ENCODE measurements at places on chromosomes 1 and 21.

DNA sequence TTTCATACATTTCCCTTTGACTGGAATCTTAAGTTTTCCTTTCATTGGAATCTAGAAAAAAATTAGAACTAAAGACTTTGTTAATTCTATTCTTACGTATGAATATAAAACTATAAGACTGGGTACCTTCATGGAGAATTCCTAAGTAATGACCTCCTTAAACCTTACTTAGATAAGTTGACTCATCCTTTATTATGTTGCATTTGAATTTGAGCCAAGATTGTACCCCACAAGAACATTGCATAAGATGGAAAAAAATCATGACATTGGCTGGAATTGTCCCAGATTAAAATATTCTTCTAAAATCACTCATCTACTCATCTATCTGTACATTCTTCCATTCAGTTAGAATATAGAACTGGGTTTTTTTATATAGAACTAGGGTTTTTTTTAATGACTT is 137.4 kb downstream of the C1orf21 start:
- no peak for DNase-seq

DNA sequence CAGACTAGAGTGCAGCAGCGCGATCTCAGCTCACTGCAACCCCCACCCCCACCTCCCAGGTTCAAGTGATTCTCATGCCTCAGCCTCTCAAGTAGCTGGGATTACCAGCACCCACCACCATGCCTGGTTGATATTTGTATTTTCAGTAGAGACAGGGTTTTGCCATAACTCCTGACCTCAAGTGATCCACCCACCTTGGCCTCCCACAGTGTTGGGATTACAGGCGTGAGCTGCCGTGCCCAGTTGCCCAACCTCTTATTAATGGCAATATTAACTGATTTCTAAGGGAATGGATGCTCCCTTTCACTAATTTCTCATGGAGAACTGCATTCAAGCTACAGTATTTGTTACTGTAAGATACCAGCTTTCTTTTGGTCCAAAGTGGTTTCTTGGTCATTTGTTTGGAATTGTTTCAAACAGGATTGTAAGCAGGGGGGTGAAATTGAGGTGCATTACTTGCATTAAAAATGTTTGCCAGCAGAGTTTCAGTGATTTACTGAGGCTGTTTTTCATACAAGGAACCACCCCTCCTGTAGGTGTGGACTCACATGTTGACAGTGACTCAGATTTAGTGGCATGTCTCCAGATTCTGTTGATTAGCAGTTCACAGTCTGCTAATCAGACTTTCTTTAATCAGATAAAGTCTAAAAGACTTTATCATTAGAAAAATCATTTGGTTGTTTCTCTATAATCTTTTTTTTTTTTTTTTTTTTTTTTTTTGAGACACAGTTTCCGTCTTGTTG is 3.9 kb upstream of the TGFBR3 start:
- no peak for DNase-seq

- DNase-seq: no peak
Measured at GRCh38 chr1:88662723-88663122, 21.4 kb upstream of the PKN2 start.

- DNase-seq: no peak
Measured at GRCh38 chr1:939511-940106, 15.9 kb downstream of the SAMD11 start.

- peak; percentile 25 for DNase-seq
Measured at GRCh38 chr1:6108937-6109614, 63.4 kb downstream of the KCNAB2 start.

GRCh38 chr1:13801232-13801631 is 101.2 kb downstream of the PRDM2 start:
- no peak for DNase-seq

- DNase-seq: no peak
Measured at GRCh38 chr1:35264871-35265270, 3.6 kb upstream of the ZMYM4 start.

DNA sequence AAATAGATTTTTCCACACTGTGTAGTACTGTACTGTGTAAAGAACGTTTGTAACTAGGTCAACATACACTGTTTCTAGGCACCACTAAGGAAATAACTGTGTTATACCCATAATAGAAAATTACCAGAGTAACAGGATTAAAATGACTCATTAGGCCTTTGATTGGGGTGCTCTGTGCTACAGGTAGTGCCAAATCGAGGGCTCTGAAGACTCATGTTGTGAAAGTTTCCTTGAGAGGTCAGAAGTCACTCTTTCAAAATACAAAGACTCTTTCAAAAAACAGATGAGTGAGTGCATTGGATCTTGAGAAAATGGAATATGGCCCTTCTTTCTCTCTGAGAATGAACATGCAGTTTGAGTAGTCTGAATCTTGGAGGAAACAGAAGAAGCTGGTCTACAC is 143.0 kb downstream of the MRPL39 start:
- no peak for DNase-seq

DNA sequence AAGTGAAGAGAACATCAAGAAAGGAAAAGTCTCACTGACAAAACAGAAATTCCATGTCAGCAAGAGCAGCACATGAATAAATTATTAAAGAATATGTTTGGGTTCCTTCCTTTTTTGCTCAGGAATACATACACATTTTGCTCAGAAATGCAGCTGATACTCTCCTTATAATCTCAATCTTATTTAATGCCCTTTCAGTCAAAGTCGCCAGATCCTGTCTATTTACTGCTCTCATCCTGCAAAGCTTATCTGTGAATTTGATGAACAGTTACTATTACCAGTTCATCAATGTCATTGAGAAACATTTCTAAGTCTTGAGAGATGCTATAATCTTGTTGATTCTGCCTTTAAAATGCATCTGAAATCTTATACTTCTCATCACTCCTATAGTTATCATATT is 543.1 kb upstream of the ZRANB2 start:
- no peak for DNase-seq

DNA sequence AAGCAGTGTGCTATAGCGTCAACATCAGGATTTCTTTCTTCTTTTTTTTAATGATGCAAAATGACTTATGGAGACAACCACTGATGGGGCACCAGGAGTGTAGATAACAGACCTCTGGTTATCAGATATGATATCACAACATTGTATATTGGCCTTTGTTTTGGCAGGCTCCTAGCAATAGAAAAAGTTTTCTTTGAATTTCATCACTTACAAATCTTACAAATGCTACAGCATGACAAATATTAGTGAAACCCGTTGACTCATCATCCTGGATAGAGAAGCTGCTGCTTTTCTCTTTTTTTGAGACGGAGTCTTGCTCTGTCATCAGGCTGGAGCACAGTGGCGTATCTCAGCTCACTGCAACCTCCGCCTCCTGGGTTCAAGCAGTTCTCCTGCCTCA is 92.9 kb downstream of the LTN1 start:
- no peak for DNase-seq

- DNase-seq: no peak
Measured at GRCh38 chr1:232218955-232219865, 410.7 kb downstream of the SIPA1L2 start.

GRCh38 chr1:207579436-207579799 is 65.5 kb upstream of the CR1L start:
- DNase-seq: no peak

DNA sequence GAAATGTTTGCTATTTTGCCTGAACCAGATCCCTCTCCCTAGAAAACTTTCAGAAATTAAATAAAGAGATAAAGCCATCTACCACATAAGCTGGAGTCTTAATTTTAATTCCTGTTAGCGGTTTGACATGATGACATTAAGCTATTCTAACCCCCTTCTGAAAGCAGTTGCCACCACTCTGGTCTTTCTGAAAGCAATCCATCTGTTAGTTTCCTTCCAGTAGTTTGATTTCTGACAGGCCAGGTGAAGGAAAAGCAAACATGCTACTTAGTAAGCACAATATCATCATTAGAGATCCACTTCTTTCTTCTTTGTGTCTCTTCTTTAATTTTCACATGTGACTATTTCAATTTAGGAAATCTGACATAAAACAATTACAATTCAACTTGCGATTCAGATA is 39.9 kb downstream of the RGL1 start:
- no peak for DNase-seq

DNA sequence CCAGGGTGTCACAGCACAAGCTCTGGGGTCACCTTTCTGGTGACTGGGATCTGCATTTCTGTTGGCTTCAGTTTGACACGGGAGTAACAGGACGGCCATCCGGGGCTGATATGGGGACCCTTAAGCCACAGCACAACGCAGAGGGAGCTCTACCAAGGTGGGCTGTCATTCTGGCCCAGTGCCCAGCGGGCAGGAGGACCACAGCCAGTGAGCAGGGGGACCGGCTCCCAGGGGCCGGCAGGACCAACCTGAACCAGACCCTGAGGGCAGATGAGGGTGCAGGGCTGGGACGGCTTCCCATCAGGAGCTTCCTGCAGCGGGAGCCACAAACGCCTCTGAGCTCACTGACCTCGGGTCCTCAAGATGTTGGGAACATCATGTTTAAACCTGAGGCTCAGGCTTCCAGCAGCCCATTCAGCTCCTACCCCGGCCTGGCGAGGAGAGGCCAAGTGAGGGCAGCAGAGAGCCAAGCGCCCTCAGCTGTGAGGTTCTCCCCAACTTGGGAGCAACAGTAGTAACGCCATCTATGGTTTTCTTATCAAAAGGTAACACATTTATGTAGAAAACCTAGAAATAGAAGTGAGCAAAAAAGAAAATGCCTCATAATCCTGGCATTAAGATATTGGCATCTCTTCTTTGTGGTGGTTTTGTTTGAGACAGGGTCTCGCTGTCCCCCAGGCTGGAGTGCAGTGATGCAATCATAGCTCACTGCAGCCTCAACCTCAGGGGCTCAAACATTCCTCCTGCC is 26.8 kb downstream of the TMEM201 start:
- DNase-seq: peak; percentile 30

GRCh38 chr21:38952890-38953289 is 147.2 kb downstream of the ETS2 start:
- DNase-seq: no peak

DNA sequence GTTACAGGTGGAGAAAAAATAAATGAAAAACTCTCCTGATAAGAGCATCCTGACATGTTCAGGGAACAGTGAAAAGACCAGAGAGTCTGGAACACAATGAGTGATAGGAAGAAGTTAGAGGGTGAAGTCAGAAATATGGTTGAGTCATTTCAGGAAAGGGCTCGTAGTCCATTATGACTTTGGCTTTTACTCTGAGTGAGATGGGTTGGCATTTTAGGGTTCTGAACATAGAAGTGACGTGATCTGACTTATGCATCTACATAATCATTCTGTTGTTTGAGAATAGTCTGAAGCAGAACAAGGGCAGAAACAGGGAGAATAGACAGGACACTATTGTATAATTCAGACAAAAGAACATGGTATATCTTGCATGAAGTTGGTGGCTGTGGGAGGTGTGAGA is 5.8 kb downstream of the HMCN1 start:
- no peak for DNase-seq

- DNase-seq: no peak
Measured at GRCh38 chr1:64392109-64392508, 77.8 kb upstream of the CACHD1 start.

DNA sequence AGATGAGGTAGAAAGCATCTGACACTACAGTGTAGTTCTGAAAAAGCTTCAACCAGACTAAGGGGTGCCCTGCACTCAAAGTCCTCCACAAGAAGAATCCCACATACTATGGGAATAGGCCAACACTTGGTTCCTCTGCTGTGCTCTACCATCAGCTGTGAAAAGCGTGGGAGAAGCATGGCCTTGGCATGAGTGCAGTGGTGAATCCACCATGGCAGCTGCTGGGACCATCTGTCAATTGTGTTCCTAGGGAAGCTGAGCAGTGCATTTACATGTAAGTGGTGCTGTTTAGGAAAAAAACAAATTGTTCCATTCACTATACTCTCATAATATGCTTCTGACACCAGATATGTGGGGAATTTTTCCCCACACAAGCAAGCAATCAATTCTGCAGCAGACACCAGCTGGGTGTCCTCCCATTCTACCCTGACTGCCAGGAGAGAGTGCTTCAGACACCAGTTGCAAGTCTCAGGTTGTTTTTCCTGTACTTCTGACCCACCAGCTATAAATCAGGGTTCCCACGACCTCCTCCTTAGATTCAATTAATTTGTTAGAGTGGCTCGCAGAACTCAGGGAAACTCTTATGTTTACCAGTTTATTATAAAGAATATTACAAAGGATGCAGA is 230.8 kb upstream of the CHRM3 start:
- no peak for DNase-seq

GRCh38 chr1:10177876-10178275 is 32.5 kb upstream of the KIF1B start:
- no peak for DNase-seq

- DNase-seq: peak; percentile 16
Measured at GRCh38 chr1:53860967-53861411, 22.9 kb upstream of the NDC1 start.

- peak; percentile 48 for DNase-seq
Measured at GRCh38 chr1:244010191-244010590, 40.9 kb upstream of the ZBTB18 start.

DNA sequence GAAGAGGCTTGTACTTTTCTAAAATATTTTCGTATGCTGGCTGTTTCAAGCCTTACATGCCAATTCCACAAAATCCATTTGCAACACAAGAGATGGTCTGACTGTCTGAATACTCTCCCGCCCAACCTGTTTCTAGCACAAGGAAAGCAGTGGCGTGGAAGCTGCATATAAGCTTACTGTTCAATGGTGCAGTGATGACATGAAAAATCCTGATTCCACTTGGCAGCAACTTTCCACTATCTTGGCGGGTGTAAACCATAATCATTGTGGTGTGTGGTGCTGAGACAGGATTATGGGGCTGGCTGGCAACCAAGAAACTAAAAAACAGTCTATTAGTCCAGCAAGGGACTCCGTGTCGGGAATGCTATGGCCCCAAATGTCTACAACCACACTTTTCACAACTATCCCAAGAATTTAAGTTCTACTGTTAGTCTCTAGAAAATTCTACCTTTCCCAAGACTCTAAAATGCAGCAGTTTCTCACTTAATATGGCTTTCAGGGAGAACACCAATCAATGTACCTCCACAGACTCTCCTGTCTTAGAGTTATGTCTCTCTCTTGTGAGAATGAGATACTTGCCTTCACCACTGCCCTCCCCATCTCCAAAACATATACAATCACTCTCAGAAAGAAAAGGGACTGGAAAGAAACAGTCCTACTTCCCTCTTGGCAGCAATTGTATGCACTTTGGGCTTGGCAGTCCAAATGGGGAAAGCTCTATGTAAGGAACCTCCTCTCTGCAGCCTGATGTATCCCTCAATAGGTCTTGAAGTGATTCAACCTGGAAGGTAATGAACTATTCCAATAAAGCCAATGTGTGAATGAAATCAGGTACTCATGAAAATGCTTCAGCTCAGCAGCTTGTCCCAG is 9.5 kb downstream of the COLGALT2 start:
- no peak for DNase-seq

GRCh38 chr1:11413986-11414391 is 65.0 kb upstream of the DISP3 start:
- no peak for DNase-seq

DNA sequence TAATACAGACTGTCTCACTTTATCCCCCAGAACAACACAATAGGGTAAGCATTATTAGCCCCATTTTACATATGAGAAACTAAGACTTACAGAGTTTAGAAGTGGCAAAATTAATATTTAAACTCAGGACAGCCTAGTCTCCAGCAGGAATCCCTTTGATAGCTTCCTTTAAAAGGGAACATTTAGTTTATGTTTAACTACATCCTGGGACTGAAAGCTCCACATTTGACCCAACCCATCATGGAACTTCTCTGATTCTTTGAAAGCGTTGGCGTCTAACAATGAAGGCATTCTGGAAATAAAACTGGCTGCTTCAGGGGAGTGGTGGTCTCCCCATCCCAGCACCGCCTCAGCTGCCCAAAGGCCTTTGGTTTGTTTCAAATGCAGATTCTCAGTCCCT is 250.6 kb upstream of the NFIA start:
- no peak for DNase-seq

- DNase-seq: no peak
Measured at GRCh38 chr21:35048183-35048601, 910 bp downstream of the RUNX1 start.

- no peak for DNase-seq
Measured at GRCh38 chr1:220076861-220077762, 12.5 kb downstream of the BPNT1 start.
